ENCODE measurements at places on chromosomes 1 and 21. TPM values are rescaled to one million over a fixed set of nuclear protein-coding genes. Genes with fewer than 3 reads are reported as not detected.

DNA sequence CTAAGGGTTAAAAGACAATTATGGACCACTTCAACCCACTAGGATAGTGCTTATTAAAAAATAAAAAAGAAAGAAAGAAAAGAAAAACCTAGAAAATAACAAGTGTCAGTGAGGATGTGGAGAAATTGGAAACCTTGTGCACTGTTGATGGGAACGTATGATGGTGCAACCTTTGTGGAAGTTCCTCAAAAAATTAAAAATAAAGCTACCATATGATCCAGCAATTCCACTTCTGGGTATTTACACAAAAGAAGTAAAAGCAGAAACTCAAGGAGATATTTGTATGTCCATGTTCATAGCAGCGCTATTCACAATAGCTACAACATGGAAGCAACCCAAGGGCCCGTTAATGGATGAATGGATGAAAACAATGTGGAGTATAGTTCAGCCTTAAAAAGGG lies 115.2 kb upstream of the ATP1A1 start:
- DNase-seq: no peak

DNA sequence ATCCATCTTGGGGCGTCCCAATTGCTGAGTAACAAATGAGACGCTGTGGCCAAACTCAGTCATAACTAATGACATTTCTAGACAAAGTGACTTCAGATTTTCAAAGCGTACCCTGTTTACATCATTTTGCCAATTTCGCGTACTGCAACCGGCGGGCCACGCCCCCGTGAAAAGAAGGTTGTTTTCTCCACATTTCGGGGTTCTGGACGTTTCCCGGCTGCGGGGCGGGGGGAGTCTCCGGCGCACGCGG lies 282 bp upstream of the SOD1 start:
- no peak for DNase-seq

DNA sequence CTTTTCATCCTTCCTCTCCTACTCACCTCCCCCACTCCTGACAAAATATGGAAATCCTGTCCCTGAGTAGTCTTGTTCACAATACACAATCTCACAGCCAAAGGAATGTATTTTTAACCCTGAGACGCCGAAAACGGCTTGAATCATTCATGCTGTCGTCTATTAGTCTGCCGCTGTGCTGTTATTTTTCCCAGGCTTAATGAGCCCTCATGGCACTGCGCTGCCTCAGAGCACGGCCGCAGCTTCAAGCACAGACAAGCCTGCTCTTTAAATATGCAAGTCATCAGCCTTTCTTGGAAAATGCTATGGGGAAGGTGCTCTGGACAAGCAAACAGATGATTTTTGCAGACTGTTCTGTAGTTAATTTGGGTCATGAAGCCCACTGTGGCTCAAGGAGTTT lies 302.7 kb downstream of the DISC1 start:
- no peak for DNase-seq

- no peak for DNase-seq
Observed at GRCh38 chr1:57204942-57205787, 218.7 kb downstream of the DAB1 start.

GRCh38 chr1:97630948-97631347 lies 289.9 kb downstream of the DPYD start:
- DNase-seq: no peak

Gene OR10X1
- not detected for total RNA-seq

Gene SLX9
- 52.1 TPM for total RNA-seq

Gene MROH7
- not detected for total RNA-seq

Gene CREB3L4
- 10.7 TPM for total RNA-seq
